ENCODE measurements at places on chromosomes 12 and 14.

DNA sequence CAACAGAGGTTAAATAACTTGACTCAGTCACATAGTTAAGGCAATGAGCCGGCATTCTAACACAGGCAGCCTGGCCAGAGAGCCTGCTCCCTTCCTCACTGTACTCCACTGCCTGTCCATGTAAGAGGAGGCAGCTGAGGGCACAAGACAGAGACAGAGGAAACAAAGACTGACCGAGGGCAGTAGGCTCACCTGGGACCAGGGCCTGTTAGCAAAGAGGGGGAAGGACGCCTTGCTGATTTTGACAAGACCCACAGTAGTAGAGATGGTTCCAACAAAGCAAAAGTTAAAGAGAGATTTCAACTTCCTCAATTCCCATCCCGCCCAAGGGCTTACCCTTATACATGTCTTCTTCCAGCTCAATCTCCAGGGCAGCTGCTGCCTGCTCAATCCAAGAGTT lies 26.5 kb downstream of the OTUB2 start:
- DNase-seq: no peak

- DNase-seq: no peak
These were observed 24.4 kb downstream of the OSBPL8 start for GRCh38 chr12:76535170-76535569.

DNA sequence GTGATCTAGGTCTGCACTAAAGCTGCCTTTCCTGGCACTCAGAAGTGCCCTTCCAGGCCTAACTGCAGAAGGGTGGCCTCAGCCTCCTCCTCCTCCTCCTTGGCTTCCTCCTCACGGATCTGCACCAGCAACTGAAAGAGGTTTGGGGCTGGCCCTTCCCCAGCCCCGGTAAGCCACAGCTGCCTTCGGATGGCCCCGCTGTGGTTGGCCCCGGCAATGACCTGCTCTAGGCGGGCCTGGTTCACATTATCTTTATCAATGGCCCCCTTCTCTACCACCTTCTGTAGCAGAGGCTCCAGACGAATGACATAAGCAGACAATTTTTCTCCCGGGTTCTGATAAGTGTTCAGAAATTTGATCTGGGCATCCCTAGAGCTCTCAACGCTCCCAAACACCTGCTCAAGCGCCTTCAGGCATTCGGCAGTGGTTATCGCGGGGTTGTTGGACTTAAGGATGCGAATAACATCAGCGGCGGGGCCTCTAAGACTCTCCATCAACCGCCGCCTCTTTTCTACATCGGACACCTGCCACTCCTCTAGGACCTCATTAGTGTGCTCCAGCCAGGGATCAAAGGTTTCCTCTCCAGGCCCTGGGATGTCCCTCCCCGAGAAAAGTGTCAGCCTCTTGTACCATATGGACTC lies 1.5 kb downstream of the PNMA1 start:
- DNase-seq: peak; percentile 42

- DNase-seq: no peak
These were observed 36.2 kb downstream of the GCN1 start for GRCh38 chr12:120158351-120158750.

GRCh38 chr12:65170209-65170881 lies 962 bp downstream of the LEMD3 start:
- peak; percentile 81 for DNase-seq

DNA sequence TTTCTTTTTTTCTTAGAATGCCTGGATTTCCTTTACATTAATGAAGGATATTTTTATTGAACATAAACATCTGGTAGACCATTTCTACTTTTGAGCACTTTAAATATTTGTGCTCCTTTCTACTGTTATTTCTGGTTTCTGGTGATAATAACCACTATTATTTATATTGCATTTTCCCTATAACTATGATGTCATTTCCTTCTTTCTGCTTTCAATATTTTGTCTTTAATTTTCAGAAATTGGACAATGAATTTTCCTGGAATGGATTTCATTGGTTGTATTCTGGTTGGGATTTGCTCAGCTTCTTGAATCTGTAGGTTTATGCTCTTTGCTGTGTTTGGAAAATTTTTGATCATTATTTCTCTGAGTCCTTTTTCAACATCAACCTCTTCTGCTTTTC lies 5.2 kb upstream of the PRH1 start:
- DNase-seq: no peak

DNA sequence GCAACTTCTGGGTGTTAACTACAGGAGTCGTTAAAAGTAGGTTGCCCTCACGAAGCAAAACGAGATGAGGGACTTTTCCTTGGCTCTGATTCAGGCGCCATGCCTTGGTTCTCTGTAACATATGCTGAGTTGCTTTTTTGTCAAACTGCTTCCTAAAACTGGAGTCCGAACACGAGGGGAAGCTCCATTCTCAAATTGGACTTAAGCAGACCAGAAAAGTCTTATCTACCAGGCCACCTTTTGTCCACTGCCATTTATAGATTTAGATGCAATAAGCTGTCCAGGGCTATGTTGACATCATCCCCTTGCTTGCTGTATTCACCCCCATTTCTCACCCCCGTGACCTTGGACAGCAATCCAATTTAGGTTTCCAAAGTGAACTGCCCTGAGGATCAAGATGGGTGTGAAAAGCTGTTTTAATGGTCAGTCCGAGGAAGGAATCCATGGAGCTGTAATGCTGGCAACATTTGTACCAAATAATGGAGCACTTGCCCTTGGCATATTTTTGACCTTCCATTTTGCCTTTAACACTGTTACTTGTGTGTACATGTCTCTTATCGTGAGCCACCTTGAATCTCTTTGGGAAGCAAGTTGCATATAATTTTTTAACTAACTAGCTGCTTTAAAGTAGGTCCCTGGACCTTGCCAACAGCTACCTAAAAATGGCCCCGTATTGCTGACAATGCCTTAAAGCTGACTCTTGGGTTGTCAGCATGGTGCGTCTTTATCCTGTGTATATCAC lies 298.1 kb downstream of the EGLN3 start:
- DNase-seq: no peak

DNA sequence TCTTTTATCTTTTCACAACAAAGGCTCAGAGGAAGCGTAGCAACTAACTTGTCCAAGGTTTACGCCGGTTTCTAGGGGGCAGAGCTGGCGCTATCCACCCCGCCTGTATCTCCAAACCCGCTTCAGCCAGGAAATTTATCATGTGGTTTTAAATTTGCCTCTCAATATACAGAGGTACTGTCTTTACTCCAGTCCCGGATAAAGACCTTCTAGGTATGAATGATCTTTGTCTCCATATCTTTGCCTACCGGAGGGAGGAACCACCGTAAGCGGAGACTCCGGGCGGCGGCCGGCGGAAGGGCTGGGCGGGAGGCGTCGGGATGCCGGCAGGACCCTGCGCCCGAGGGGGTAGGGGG lies 693 bp upstream of the RIMKLB start:
- DNase-seq: peak; percentile 57

- DNase-seq: peak; percentile 65
These were observed 44.7 kb upstream of the KCNJ8 start for GRCh38 chr12:21819236-21819635.

GRCh38 chr12:108194585-108194984 lies 65.5 kb downstream of the WSCD2 start:
- no peak for DNase-seq

DNA sequence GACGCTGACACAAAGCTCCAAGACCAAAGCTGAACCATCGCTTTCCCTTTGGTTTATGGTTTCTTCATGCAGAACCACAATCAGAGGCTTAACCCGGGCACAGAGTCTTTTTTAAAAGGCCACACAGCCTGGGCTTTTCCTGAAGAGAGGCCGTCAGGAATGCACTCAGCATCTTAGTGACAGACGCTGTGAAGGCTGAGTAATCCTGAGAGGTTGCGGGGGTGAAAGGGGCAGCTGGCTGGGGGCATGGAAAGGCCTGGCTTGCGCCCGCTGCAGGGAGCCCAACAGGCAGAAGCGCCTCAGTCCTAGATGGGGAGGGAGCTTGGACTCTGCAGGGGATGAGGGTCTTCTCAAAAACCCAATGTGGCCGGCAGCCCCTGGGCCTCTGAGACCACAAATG lies 13.6 kb downstream of the CTDSP2 start:
- no peak for DNase-seq

GRCh38 chr12:26318661-26319068 lies 123.3 kb downstream of the SSPN start:
- peak; percentile 95 for DNase-seq

DNA sequence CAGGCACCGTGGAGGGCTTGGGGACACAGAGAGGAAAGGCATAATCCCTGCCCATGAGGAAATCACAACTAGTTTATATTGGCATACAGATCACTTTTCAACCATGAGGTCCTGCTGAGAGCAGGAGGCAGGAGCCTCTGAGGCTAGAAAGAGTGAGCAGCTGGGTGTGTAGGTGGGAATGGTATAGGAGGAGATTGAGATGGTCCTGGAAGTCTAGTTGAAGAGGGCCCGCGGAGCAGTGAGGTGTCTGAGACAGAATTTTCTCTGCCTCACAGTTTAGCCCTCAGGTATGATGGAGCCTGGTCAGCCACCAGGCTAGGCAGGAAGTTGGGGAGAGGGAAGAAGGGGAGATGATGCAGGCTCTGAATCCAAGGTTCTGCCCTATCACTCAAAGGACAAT lies 54.7 kb upstream of the JDP2 start:
- DNase-seq: no peak

- DNase-seq: no peak
These were observed 16.6 kb downstream of the SIVA1 start for GRCh38 chr14:104769324-104770071.

DNA sequence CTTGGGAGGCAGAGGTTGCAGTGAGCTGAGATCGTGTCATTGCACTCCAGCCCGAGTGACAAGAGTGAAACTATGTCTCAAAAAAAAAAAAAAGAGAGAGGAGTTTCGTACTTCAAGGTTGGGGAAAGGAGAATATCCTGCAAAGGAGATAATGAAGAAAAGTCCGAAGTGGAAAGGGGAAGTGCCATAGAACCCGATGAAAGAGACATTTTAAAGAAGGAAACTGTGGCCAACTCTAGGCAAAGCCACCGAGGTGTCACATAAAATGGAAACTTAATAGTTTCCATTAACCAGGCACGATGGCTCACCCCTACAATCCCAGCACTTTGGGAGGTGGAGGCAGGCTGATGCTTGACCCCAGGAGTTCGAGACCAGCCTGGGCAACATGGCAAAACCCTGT lies 15.0 kb upstream of the LTBP2 start:
- DNase-seq: no peak

DNA sequence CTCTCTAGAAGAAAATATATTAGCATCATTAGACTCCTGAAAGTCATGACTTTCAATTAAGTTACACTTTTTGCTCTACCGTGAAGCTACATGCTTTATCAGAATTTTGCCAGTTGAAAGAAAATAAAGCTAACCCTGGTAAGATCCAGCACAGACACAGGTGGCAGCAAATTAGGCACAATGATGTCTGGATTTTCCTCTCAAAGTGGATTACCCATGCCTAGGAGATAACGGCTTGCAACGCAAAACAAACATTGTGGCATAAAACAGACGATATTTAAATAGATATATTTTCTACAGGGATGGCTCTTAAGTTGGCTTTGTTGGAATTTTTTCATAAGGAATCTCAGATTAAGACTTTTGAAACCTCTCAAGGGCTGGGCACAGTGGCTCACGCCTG lies 33.4 kb downstream of the BCAT1 start:
- DNase-seq: no peak

- no peak for DNase-seq
These were observed 119.9 kb upstream of the LHX5 start for GRCh38 chr12:113591480-113591974.

- peak; percentile 57 for DNase-seq
These were observed 109.7 kb downstream of the ANO4 start for GRCh38 chr12:100904270-100904669.

Data from iris pigment epithelial cell (primary cell).